ENCODE measurements at places on chromosomes 2 and 18. TPM values are rescaled to one million over a fixed set of nuclear protein-coding genes. Genes with fewer than 3 reads are reported as not detected.

Gene OSR1
- 0.04 TPM for total RNA-seq

Gene GALNT5
- 3.1 TPM for total RNA-seq

Gene MAL
- total RNA-seq, result 19.1 TPM

Gene USP14
- 40.0 TPM for total RNA-seq

Gene WIPF1
- 9.5 TPM for total RNA-seq

Gene SLC30A3
- total RNA-seq, result 0.27 TPM

Gene BIRC6
- total RNA-seq, result 75.2 TPM

Gene CROCC2
- not detected for total RNA-seq

Gene WNT6
- total RNA-seq, result 1.6 TPM

Gene MYCN
- 2.3 TPM for total RNA-seq

Gene FHL2
- 265 TPM for total RNA-seq

Gene TGFA
- 72.1 TPM for total RNA-seq

Gene LYG2
- total RNA-seq, result not detected

Gene ITGA4
- total RNA-seq, result 11.0 TPM

Gene STON1
- total RNA-seq, result 0.88 TPM

Gene DRC1
- 0.13 TPM for total RNA-seq

Gene TOGARAM2
- total RNA-seq, result not detected

Gene C2orf80
- not detected for total RNA-seq

Gene KIF5C
- 7.0 TPM for total RNA-seq

Gene RMDN2
- 4.7 TPM for total RNA-seq

Gene IL36B
- total RNA-seq, result not detected

Gene MAP3K19
- not detected for total RNA-seq

Gene HJURP
- total RNA-seq, result 6.5 TPM

Gene ASPRV1
- total RNA-seq, result 0.07 TPM

Gene BOK
- 86.8 TPM for total RNA-seq

Gene IL37
- total RNA-seq, result not detected

Gene PLCL1
- 0.08 TPM for total RNA-seq

Gene UGP2
- total RNA-seq, result 72.6 TPM

Measured in kidney epithelial cell (primary cell).